ENCODE measurements at places on chromosomes 6 and 20.

DNA sequence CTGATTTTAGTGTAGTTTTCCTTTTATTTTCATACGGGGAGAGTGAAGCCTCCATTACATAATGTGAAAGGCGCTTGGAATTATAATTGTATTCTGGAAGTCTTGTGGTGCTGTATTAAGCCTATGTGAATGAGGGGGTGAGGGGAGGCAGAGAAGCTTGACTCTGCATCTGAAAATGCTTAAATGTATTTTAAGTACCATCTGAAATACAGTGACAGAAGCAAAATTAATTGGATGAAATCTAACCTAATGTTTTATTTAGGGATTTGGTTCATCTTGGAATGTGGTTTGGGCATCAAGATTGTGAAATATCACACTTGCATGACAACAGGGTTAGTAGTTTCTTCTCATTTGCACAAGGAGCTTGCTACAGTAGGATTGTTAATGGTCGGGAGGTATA is 41.2 kb downstream of the TMEM200A start:
- DNase-seq = no peak

DNA sequence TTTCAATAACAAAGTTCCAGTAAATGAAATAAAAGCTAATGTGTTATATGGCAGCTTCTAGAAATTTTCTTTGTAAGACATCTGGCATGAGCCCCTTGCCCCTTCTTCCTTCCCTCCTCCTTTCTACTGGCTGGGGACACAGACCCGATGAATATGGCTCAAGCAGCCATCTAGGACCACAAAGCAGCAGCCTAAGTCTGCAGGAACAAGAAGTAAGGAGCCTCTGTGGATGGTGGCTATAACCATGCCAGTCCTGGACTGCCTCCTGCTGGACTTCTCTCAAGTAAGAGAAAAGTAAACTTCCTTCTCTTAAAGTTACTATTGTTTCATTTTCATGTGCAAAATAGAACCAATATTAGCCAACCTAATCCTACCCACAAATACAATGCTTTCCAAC is 114.9 kb upstream of the DST start:
- no peak for DNase-seq

DNA sequence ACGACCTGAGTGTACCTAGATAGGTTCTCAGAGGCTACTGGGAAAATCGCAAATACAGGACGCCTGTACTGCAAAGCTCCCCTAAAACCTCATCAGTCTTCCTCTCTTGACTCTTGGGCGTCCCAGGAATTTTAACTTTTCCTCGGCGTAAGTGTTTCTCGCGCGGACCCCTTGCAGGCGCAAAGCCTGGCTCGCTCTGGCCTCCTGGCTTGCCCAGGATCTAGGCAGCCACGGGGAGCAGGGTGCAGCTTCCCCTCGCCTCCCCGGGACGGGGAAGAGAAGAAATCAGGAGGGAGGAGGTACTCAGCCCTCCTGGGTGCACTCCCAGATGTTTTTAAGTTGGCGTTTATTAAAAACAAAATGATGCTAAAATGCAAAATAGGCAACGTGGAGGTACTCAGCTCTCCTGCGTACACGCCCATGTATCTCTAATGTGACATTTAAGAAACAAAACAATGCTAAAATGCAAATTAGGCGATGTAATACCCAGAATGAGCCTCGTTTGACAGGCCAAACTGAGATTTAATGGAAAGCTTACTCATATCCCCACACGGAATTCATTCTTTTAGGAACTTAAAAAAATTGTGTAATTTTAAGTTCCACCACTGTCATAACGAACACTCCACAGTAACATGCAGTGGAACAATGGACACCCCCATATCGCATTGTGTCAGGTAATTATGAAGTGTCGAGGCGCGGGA is 1.6 kb upstream of the SOBP start:
- DNase-seq = no peak

DNA sequence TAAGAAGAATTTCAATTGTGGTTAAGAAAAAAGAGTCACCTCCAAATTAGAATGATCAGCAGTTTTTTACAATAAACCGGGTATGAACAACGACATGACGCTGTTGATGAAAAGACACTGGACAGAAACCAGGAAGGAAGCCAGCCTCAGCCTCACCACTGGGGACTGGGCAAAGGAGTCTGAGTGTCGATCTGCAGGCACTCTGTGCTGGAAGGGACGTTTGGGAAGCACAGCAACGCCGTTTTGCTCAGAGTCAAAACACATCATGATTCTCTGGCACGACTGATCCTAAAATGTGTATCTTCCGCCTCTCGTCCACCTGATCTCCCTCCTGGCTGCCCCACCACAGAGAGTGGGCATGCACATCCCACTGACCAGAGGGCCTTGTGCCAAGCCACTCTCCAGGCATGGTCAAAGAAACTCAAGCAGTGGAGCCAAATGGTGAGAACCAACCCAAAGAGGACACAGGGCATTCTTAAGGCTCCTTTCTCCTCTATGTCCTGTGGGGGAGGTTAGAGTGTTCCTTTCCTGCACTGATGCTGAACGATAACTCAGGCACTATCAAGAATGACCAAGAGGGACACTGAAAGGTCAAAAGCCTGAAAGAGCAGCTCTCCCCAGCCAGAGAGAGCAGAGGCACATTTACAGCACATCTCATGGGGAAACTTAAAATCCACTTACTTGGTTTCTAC is 68.8 kb downstream of the AGPAT4 start:
- no peak for DNase-seq

GRCh38 chr6:85252552-85252951 is 197.3 kb upstream of the NT5E start:
- no peak for DNase-seq

GRCh38 chr6:14470101-14470500 is 352.5 kb downstream of the CD83 start:
- DNase-seq = no peak

- no peak for DNase-seq
Observed at GRCh38 chr6:41708856-41709255, 26.6 kb downstream of the TFEB start.

DNA sequence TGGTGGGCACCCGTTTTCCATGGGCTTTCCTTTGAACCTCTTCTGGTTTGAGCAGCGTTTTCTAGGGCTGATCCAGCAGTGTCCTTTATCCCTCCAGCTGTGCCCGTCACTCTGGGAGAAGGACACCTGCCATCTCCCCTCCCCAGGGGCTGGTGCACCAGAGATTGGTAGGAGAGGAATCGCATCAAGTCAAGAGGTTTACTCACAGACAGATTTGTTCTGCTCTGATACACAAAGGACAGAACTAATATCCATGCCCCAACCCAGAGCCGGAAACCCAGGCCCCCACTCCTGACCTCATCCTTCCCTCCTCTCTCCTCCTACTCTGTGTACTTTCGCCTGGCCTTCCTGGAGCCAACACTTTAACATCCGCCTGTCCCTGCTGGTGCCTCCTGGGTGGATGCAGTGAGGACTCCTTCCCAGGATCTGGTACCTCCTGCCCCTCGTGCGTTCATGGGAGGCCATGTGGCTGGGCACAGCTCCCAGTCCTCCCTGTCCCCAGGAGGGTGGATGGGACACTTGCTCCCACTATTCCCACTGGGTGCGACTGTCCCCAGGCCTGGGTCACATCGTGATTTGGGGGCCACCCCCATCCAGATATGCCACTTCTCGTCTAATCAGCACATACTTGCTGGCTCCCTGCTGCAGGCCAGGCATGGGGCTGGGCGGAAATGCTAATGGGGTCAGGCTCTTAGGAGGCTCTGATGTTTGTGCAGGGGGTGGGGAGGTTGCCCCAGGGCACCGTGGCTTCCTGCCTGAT is 286.3 kb downstream of the CDH4 start:
- DNase-seq = no peak

GRCh38 chr20:40797425-40797824 is 108.4 kb upstream of the MAFB start:
- no peak for DNase-seq

- DNase-seq = no peak
Observed at GRCh38 chr20:4721719-4722118, at the start of gene PRND. TSS of gene PRND (plus strand) at chr20:4721909. CDS start at chr20:4724552, 2,643 bp downstream.

GRCh38 chr6:29763491-29764289 is 40.5 kb downstream of the HLA-F start:
- DNase-seq = no peak

GRCh38 chr6:165635965-165636364 is 27.1 kb downstream of the PDE10A start:
- no peak for DNase-seq

DNA sequence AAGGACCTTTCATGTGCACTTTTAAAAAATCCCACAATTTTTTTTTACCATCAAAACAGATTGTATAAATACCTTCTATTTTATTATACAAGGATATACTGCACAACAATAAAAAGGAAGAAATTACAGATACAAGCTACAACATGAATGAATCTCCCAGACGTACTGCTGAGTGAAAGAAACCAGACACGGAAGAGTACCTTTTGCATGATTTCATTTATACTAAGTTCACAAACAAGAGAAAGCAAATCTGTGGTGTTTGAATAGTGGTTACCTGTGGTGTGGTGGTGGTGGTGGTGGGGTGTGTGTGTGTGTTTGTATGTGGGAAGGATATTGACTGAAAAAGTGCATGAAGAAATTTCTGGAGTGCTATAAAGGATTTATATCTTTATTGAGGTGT is 6.8 kb upstream of the PLCB4 start:
- no peak for DNase-seq

- no peak for DNase-seq
Observed at GRCh38 chr6:89581689-89582088, 56.9 kb downstream of the LYRM2 start.

GRCh38 chr6:159646733-159647132 is 46.3 kb downstream of the SOD2 start:
- no peak for DNase-seq

DNA sequence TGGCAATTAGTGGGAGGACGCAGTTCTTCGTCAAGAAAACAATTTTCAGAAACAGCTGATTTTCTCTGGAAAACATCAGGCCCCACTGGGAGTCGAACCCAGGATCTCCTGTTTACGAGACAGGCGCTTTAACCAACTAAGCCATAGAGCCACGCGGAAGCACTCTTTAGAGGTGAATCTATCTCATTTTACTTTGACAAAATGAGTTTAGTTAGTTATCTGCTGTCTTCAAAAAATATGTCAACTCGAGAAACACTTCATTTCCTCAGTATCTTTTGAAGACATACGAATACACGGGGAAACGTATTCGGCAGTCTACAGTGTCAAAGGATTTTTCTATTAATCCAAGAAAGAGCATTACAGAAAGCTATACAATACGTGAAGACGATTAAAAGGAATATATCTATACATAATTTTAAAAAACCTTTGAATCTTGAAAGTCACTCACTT is 26.7 kb downstream of the GPX6 start:
- DNase-seq = no peak

GRCh38 chr6:1364791-1365190 is 24.6 kb upstream of the FOXF2 start:
- DNase-seq = no peak

- no peak for DNase-seq
Observed at GRCh38 chr20:43513372-43513930, 6.0 kb downstream of the L3MBTL1 start.

- DNase-seq = no peak
Observed at GRCh38 chr6:160764847-160765246, 62.8 kb downstream of the PLG start.

GRCh38 chr6:113350461-113350860 is 506.7 kb upstream of the MARCKS start:
- DNase-seq = no peak

DNA sequence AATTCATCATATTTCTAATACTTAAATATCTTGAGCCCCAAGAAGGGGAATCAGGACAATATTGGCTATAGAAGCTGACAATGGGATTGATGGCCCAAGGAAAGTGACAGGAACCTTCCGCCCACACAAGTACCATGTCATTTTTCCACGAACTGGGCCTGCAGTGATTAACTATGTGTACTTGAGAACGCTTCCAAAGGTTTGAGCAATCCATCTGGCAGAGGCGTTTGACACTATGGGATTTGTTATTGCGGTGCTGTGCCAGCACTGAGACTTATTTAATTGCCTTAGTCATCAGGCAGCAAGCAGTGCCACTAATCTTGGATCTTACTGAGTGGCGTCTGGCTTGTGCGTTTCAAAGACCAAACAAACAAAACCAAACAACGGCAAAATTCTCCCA is 135.6 kb upstream of the UST start:
- DNase-seq = no peak

- DNase-seq = no peak
Observed at GRCh38 chr20:44552950-44553908, 29.1 kb upstream of the PKIG start.
